ENCODE measurements at places on chromosomes 6 and 20. TPM values are rescaled to one million over a fixed set of nuclear protein-coding genes. Genes with fewer than 3 reads are reported as not detected.

PTCHD4 gene
- not detected for total RNA-seq

ATXN1 gene
- 2.2 TPM for total RNA-seq

WFDC2 gene
- total RNA-seq: not detected

LTB gene
- 0.33 TPM for total RNA-seq

PSORS1C1 gene
- 3.2 TPM for total RNA-seq

ADTRP gene
- total RNA-seq: 0.56 TPM

FOXA2 gene
- 17.8 TPM for total RNA-seq

TMEM74B gene
- total RNA-seq: 3.9 TPM

SLC17A1 gene
- total RNA-seq: not detected

KIFC1 gene
- total RNA-seq: 43.1 TPM

SGK1 gene
- 133 TPM for total RNA-seq

IPCEF1 gene
- total RNA-seq: 0.15 TPM

NHSL1 gene
- total RNA-seq: 3.4 TPM

BACH2 gene
- 1.6 TPM for total RNA-seq

PPP1R18 gene
- total RNA-seq: 41.2 TPM

C20orf202 gene
- total RNA-seq: not detected

All from A549 treated with Hydrocortisone at 1 μM for 4 hours (cell line).